RKO (cell line): ENCODE measurements at places on chromosomes 2 and 18.

GRCh38 chr2:173205375-173205774, 129.7 kb downstream of the MAP3K20 start:
- DNase-seq = no peak

DNA sequence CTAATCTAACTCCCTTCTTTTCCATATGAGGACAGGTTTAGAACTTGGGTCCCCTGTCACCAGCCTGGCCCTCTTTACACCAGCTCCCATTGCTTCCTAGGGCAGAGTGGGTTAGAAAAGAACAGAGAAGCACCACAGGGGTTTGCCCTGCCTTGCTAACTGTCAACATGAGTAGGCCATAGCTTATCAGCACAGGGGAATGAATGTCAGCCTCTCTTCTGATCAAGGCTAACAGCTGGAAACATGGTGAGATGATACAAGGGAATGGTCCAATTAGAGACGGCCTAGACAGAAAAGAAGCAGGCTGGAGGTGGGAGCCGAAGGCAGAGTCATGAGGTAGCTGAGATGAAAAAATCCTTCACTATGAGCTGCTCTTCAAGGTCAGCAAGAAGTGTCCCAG, 189.4 kb upstream of the ACAA2 start:
- no peak for DNase-seq

DNA sequence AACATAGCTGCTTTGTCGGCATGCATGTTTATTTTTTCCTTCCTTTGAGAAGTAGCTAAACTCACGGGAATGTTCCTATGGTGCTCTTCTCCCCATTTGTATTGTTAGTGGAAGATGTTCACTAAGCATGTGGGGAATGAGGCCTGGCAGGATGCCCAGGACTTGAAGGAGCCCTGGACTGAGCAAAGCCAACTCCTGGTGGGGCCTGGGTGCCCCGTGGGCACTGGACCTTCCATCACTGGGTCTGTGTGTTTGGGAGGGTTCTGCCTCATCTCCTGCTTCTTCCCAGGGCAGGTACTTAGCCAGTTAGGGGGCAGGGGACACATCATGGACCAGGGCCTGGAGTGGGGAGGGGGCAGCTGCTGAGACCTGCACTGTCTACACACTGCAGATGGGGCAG, 49.3 kb downstream of the ACAA2 start:
- no peak for DNase-seq

DNA sequence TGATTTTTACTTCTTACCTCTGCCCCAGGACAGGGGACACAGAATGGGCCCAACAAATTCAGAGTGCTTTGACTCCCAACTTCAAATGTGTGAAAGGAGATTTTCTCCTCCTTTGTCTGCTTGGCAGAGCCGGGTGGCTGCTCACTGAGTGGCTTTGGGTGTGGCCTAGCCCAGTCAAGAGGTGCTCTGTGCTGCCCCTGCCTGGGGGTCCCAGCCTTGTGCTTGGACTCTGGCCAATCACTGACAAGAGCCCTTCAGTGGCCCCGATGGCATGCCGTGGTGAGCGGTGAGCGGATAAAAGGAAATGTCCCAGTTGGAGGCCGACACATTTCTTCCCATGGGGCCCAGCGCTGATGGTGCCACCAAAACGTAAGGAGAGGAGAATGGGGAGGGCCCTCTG, 259.2 kb downstream of the CELF4 start:
- no peak for DNase-seq

- no peak for DNase-seq
These were observed 12.4 kb upstream of the GPD2 start for GRCh38 chr2:156423674-156424282.
